ENCODE measurements at places on chromosomes 11 and 22.

GRCh38 chr22:20551805-20552442 is 44.5 kb downstream of the MED15 start:
- DNase-seq, result no peak

- DNase-seq, result peak; percentile 21
Observed at GRCh38 chr22:28105413-28105812, 186.4 kb upstream of the PITPNB start.

GRCh38 chr11:78158987-78159652 is 19.7 kb upstream of the ALG8 start:
- DNase-seq, result no peak

DNA sequence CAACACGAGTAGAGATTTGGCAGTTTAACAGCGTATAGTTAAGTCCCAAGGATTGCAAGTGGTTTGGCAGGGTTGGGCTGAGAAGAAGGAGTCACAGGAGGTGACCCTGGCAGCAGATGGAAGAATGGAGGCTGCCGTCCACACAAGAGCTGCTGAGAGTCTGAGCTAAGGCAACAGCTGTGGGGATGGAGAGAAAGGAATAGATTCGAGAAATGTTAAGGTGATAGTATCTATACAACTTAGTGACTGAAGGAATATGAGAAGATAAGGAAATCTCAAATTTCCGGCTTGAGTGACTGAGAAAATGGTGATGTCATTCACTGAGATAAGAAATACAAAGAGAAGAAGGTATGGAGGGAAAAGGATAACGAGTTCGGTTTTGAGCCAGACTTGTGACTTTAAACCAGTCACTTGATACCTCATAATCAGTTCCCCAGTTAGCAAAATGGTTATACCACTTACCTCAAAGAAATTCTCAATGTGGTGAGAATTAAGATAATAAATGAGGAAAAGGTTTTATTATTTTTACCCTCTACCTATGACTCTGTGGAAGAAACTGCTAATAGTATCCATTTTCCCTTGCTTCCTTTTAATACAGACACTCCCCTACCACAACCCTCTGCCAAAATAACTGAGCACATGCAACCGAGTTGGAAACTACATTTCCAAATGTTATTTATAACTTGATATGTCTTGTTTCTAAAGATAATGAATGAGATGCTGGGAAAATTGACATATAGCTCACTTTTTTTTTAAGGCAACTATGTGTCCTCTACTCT is 30.7 kb downstream of the FAM168A start:
- no peak for DNase-seq

Measured in KBM-7 (cell line).